Neural crest cell (in vitro differentiated cells): ENCODE measurements at places on chromosomes 12 and 14. TPM values are rescaled to one million over a fixed set of nuclear protein-coding genes. Genes with fewer than 3 reads are reported as not detected.

GRCh38 chr12:5923751-5924150 lies 21.3 kb downstream of the ANO2 start:
- peaks cover 14% of the 10 kb centered on the region for H3K27me3 ChIP-seq
- DNase-seq: no peak
- H3K36me3 ChIP-seq: no peaks in the 10 kb centered on the region
- H3K4me3 ChIP-seq: no peak overlapping the region
- peaks cover 4% of the 10 kb centered on the region for H3K4me1 ChIP-seq
- H3K27ac ChIP-seq: no peak overlapping the region

- no peak for DNase-seq
- no peak overlapping the region for H3K4me3 ChIP-seq
- no peak overlapping the region for H3K27ac ChIP-seq
- no peaks in the 10 kb centered on the region for H3K36me3 ChIP-seq
- H3K27me3 ChIP-seq: peaks cover 7% of the 10 kb centered on the region
- H3K4me1 ChIP-seq: no peaks in the 10 kb centered on the region
Observed at GRCh38 chr12:67145692-67146091, 123.5 kb upstream of the CAND1 start.

DNA sequence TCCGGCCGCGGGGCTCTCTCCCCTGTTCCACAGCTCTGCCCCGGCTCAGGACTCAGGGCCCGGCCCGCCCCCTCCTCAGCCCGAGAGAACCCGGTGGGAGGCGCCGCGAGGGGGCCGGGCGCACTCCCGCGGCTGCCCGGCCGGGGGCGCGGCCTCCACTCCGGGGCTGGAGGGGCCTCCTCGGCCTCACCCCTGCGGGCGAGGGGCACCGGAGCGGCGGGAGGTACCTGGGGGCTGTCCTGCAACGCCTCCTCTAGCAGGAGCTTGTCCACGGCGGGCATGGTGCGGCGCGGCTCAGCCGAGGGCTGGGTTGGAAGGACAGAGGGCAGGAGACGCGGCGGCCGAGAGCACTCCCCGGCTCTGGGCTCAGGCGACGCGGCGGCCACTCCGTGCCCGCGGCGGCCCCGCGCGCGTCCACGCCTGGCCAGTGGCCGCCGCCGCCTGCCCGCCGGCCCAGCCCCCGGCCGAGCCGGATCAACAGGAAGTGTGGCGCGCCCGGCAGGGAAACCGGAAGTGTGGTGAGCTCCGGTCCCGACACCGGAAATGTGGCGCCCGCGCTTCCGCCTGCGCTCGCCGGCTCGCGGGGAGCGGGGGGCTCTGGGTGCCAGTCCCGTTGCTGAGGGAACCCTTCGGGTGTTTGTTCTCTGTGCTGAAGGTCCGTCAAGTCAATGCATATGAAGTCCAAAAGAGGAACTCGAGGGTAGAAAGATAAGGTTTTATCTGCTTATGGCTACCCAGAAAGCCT lies at the start of gene APPL2:
Gene APPL2, minus strand, starts transcription at position 443 of the 745 bp plus-strand sequence. Its CDS starts 162 bp downstream, at position 281.
- H3K4me3 ChIP-seq: peak within 1 kb of the TSS; percentile 95
- peak within 1 kb of the TSS; percentile 91 for H3K27ac ChIP-seq
- DNase-seq: peak; percentile 75
- no peaks in the 10 kb centered on the region for H3K27me3 ChIP-seq
- peaks cover 52% of the 10 kb centered on the region for H3K4me1 ChIP-seq

- no peak for DNase-seq
- no peaks in the 10 kb centered on the region for H3K36me3 ChIP-seq
- H3K4me3 ChIP-seq: no peak overlapping the region
- H3K4me1 ChIP-seq: no peaks in the 10 kb centered on the region
Observed at GRCh38 chr14:80164991-80165721, 46.1 kb downstream of the DIO2 start.

DNA sequence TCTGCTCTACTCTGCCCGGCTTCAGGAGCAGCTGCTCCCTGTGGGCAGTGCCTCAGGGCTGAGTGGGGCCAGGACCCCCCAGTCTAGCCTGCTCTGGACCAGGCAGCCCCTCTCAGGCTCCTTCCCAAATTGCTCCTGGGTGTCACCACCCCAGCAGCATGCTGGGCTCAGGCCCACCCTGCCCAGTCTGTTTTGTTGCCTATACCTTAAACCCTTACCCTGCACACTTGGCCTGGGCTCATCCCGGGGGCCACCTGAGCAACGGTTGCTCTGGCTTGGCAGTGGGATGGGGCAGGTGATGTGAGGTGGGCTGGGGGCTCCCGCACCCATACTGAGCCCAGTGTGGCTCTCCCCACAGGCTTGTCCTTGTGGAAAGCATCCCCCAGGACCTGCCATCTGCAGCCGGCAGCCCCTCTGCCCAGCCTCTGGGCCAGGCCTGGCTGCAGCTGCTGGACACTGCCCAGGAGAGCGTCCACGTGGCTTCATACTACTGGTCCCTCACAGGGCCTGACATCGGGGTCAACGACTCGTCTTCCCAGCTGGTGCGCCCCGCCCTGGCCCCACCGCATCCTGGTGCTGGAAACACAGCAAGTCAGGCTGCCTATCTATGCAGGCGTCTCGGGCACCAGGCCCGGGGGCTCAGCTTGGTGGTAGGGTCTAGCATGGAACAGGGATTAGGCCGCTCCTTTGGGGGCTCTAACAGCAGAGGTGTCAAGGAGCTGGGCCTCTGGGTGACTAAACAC lies 3.9 kb downstream of the PLD4 start:
- no peak overlapping the region for H3K27ac ChIP-seq
- no peaks in the 10 kb centered on the region for H3K4me1 ChIP-seq
- peaks cover 33% of the 10 kb centered on the region for H3K27me3 ChIP-seq

Gene KRT79
- total RNA-seq: not detected in 2 replicates
